ENCODE measurements at places on chromosomes 13 and 19.
A peak's percentile ranks its signal among the peaks of the same experiment; 100 is the strongest.

GRCh38 chr13:45402641-45403040 is 15.5 kb downstream of the SLC25A30 start:
- DNase-seq, result no peak

DNA sequence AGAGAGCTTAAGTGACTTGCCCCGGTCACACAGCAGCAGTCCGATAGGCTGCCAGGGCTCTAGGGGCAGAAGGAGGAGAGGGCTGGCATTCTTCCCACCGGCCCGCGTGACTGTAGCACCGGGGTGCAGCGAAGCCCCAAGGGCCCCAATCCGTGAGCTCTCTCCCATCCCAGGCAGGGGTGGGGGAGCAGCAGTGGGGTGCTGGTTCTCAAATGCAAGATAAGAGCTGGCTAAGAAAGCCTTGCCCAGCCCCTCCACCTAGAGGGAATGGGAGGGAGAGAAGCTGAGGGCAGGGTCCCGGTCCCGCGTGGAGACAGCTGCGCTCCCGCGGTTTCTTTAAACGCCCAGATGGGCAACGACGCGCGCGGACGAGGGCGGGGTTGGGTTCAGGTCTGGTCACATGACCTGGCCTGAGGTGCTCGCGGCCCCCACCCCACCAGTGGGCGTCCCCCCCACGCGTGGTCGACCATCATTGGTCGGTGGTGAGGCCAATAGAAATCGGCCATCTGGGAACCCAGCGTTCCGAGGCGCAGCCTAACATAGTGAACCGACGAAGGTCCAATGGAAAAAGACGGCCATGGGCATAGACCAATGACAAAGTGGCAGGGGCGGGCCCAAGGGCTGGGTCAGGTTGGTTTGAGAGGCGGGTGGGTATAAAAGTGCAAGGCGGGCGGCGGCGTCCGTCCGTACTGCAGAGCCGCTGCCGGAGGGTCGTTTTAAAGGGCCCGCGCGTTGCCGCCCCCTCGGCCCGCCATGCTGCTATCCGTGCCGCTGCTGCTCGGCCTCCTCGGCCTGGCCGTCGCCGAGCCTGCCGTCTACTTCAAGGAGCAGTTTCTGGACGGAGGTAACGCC is at the start of gene CALR:
Gene CALR (plus strand): TSS at position 683 of the 852 bp plus-strand sequence. CDS start 71 bp downstream, at position 754.
- peak; percentile 98 for DNase-seq

DNA sequence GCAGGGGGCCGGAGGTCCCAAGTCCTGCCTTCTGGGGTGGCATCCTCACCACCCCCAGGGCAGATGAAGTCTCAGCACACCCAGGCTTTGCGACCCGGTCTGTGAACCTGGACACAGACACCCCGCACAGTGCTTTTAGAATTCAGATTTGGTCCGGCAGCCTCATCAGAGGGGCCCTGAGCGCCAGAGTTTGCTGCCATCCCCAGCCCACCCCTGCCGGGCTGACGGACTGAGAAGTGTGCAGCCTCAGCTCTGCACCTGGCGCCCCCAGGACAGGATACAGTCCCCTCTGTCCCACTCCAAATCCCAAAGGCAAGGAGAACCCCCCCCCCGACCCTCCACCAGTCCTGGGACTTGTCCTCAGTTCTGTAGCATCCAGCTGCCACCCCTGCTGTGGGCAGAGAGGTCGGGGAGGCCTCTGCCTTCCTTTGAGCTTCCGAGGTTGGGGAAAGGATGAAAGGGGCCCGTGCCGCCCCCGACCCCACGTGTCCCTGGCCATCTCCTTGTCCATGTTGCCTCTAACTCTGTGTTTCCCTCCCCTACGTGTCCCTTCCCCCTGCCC is 16.9 kb downstream of the CAPN12 start:
- DNase-seq, result no peak

- DNase-seq, result no peak
These were observed 24.8 kb upstream of the TMEM255B start for GRCh38 chr13:113734099-113734825.

GRCh38 chr19:51251468-51251820 is 564 bp downstream of the SIGLECL1 start:
- no peak for DNase-seq

- DNase-seq, result no peak
These were observed 22.8 kb upstream of the ZBTB7A start for GRCh38 chr19:4089400-4089908.

DNA sequence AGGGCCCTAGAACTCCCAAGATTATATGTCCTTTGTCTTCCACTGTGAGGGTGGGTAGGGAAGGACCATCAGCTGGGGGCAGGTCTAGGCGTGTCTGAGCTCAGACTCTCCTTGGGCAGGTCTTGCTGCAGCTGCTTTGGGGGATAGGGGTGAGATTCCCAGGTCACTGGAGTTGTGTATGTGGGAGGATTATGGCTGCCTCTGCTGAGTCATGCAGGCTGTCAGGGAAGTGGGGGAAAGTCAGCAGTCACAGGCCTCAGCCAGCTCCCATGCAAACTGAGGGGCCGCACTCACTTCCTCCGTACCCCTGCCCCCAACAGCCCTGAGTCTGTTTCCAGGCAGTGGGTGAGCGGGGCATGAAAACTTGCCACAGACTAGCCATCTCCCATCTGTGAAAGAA is 600.8 kb downstream of the DIAPH3 start:
- no peak for DNase-seq

DNA sequence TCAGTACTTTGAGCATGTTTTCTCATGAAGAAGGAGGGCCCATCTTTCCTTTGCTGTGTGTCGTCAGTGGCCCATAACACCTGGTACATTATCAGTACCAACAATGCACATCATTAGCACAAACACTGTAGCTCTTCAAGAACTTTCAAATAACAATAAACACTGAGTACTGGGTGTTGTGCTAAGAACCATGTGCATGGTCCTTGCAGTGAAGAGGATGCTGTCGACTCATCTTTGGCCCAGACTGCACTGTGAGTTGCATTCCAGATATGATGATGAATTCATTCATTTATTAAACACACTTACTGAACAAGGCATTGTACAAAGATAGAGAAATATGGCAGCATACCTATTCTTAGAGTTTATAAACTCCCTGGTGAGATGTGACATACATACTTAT is 55.8 kb downstream of the FLT3 start:
- DNase-seq, result no peak

DNA sequence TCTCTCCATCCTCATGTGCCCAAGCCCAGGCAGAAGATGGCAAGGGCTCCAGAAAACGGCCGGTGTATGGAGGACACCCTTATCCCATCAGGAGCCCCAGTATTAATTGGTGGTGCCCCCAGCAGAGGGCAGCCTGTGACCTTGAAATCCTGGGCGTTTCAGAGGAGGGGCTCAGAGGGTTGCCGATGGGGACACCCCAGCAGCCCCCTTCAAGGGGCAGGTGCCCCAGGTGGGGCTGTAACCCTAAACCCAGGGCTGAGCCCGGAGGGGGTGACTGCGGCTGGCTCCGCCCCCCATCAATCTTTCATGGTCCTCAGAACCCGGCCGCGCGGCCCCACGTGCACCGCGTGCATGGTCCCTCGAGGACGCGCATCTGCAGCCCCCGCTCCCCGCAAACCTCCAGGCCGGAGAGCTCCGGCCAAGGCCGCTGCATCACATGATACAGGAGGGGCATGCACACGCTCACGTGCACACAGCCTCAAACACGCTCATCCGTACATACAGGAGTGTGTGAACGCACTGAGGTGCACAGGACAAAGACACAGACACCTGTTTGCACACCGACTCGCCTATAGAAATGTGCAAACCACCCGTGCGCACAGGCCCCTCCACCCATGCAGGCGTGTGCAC is 949 bp downstream of the RAB3A start:
- no peak for DNase-seq

DNA sequence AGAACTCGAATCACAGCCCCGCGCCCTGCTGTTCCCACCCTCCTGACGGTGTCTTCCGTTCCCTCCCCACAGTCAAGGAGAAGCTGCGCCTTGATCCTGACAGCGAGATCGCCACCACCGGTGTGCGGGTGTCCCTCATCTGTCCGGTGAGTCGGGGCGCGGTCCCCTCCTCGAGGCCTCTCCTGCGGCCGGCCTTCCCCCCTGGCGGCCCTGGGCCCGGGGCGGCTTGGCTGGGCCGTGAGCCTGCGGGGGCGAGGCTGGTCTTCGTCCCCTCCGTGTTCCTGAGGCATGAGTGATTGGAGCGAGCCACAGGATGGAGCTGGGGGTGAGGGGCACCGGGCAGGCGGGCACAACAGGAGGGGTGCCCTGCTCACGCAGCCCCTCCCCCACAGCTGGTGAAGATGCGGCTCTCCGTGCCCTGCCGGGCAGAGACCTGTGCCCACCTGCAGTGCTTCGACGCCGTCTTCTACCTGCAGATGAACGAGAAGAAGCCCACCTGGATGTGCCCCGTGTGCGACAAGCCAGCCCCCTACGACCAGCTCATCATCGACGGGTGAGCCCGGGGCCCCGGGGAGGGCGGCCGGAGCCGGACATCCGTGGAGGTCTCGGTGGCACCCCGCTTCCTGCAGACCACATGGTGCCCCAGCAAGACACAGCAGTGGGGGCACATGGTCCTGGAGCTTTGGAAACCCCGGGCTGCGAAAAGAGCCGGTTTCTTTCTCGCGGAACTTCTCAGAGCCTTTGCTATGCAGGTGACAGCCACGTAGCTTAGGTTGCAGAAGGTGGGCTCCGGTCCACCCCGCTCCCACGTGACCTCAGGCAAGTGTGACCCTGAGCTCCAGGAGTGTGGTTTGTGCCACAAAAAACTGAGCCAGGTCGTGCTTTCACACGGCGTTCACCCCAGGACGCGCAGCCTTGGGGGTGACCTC is 25.8 kb downstream of the PIAS4 start:
- DNase-seq, result no peak

GRCh38 chr19:3945838-3946237 is 13.0 kb downstream of the NMRK2 start:
- no peak for DNase-seq

DNA sequence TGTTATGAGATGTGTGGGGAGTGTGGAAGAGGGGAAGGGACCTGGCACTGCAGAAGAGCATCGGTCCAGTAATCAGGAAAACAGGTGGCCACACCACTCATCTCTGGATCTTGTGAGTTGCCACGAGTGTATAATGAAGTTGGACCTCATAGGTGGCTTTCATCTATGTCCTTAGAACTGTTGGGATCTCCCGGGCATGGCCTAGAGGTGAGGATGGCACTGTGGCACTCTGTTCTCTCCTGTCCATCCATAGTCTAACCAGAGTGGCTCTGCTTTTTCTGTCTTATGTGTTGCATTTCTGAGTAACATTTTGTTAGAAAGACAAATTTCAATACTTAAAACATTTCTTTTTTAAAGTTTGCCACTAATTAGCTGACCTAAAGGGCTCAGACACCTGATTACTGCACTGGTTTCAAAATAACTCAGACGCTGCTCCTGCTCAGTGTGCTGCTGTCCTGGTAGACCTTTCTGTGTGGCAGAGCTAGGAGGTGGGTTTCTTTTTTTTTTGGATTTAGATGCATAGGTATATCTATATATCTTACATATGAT is 5.5 kb downstream of the CNMD start:
- DNase-seq, result no peak

DNA sequence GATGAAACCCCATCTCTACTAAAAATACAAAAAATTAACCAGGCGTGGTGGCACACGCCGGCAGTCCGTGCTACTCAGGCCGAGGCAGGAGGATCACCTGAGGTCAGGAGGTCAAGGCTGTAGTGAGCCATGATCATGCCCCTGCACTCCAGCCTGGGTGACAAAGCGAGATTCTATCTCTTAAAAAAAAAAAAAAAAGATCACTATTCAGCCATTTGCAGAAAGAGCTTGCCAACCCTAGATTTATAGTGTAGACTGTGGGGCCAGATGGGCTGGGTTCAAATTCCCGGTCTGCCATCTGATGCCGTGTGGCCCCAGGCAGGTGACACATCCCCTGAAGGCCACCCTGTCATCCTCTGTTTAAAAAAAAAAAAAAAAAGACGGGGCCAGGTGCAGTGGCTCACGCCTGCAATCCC is 28.9 kb downstream of the SMIM24 start:
- DNase-seq, result no peak

DNA sequence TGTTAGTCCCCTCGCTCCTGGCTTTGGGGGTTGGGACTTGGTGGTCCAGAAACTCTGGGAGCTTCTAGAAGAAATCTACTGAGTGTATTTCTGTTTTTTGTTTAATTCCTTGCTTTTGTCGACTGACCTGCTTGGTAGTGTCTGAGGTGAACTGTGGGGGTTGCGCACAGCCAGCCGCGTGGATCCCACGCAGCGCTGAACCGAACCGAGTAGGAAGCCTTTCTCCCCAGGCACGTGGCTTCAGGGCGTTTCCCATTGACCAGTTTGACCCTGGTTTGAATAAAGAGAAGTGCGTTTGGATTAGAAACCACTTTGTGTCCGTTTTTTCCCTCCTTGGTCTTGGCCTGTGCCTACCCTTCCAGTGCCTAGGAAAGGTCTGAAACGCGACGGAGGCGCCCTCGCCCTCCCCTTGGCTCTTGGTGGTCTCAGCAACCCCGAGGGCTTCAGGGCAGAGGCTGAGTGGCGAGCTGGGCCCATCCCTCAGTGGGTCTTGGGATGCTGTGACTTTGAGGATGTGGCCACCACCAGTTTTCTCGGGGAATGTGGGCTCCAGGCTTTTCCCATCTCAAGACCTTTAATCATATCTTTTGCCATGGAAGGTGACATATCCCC is 2.7 kb upstream of the RPS15 start:
- DNase-seq, result no peak

DNA sequence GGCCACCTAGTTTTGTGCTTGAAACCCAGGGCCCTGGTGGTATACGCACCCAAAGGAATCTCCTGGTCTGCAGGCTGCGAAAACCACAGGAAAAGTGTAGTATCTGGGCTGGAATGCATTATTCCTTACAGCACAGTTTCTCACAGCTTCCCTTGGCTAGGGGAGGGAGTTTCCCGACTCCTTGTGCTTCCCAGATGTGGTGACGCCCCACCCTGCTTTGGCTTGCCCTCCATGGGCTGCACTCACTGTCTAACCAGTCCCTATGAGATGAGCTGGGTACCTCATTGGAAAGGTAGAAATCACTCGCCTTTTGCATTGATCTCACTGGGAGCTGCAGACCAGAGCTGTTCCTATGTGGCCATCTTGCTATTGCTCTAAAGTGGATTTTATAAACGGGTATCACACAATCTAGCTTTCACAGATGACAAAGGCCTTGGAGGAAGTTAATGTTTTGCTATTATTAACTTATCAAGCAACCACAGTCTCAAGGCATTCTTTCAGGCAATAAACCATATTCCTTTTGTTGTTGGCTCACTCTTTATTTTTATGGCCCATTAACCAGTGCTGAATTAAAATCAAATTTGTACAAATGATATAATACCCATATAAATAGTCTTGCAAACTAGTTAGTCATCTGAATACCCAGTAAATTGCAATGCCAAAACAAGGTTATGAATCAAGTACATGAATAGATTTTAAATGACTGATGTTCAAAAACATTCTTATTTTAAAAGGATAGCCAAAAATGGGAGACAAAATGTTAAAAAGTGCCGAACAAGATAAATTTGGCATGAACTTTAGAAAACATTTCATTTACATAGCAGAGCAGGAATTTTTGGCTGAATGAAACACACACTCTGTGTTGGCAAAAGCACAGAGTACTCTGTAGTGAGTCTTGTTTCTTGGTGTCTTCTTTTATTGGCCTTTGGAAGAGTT is 475.4 kb upstream of the ARGLU1 start:
- DNase-seq, result no peak

DNA sequence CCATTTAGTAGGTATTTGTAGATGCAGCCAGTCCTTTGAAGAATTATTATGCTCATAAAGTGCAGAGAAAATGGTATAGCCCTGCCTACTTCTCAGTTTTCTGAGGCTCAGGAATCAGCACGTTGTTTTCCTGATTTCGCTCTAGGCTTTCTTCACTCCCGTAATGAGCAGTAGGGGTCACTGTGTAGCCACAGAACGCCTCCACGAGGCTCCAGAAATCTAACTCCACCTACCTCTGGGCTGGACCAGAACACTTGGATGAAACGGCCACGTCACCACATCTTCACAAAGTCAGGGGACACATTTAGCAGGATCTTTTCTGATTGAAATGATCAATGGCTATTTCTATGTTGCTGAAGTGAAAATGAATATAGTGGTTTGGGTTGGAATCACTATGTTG is 49.8 kb upstream of the GTF3A start:
- DNase-seq, result peak; percentile 26
